Skeletal muscle cell (primary cell): ENCODE measurements at places on chromosomes 5 and 9.

DNA sequence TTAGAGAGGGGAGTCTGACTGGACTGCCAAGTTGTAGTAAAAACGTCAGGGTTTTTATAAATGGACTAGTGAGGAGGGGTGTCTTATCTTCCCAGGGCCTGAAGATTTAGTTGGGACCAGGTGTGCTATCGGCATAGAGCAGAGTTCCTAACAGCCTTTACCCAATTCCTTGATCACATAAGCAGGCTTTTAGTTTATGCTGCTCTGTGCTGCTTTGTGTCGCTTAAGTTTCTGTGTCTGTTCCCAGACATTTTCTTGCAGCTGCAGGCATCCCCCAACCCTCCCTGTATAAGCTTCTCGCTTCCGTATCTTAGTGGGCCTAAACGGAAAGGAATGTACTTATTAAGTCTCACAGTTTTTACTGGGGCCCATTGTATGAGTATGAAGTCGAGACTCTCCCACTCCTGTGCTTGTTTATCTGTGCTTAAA, 2.6 kb upstream of the SMC5 start:
- DNase-seq = peak; percentile 74

DNA sequence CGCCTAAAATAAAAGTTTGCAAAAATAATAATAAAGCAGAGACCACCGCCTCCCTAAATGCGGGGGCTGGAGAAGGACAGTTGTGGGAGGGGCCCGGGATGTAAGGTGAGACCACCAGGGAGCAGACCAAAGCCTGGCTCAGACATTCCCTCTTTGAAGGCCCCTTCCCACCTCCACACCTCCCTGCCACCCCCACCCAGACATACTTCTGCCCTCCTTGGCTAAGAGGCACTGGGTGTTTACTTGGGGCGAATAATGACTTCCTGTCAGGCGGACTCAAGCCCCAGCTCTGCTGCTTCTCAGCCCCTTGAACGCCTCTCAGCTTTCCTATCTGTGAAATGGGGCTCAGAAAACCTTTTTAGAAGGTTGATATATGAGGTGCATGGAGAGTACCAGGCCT, 58.8 kb upstream of the GGTA1 start:
- no peak for DNase-seq

DNA sequence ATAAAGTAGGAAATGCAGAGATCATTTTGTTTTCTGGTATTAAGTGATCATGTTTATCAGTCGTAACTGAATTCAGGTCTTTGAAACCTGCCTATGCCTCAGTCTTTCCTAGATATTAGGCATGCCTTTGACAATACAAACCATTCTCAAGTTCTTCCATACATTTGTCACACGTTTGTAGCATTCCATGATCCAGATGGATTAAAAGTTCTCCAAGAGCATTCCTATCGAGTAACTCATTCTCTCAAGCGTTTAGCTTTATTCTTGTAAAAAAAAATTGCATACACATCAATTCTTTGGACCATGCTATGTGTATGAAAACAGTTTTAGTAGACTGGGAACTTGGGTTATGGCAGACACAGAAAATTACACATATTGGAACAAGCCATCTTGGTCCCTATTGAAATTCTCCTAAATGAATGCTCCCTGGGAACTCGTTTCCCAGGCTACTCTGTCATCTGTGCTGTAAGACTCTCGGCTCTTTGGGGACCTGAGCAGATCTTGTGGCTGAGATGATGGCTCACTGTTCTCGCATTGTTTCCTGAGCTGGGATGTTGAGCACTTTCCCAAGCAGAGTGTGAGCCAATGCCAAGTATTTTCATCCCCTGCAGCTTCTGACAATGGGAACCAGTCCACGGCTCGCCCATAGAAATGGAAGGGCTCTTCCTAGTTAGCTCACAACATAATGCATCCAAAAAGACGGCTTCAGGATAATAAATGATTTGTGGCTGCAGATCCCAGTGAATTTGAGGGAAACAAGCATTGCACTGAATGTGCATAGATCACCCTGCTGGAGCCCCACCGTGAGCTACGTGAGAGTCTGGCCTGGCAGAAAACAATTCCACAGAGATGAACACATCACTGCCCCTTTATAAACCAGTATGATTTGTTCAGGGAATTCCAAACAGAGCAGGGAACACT, 230.2 kb downstream of the IRX1 start:
- no peak for DNase-seq

DNA sequence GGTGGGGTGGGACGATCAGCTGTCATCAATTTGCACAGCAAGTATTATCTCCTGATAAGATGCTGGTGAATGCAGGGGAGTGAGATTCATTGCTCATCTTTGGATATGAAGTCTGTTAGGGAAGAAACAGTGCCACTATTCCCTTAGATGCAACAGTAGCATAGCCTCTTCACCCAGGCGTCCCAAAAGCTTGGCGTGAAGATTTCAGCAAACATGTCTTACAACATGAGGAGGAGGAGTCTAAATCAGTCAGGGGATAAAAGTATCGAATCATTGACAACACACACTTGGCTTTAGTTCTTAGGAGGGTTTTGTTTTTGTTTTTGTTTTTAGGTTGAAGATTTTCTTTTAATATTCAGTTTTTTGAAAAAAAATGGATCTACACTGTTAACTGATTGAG, 26.5 kb downstream of the SNX18 start:
- DNase-seq = no peak

DNA sequence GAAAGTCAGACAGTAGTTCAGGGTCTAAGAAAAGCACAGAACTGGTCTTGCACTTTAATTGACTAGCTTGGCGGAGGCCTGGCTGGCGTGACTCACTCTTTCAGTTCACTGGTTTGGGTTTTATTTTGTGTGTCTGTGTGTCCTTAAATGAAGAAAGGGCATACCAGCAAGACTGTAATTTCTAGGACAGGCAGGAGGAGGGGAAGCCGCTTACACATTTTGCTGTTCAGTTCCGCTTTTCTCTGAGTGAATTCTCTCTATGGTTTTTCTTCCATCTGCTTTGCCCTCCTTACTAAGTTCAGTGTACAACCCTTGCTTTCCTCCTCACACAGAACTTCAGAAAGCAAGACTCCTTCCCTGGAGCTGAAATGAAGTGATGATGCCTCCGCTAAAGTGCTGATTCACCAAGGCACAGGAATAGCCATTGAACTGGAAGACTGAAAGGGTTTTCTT, 150.8 kb downstream of the MEF2C start:
- DNase-seq = no peak

- no peak for DNase-seq
Observed at GRCh38 chr9:134372581-134373267, 46.5 kb downstream of the RXRA start.
